Brain pericyte (primary cell): ENCODE measurements at places on chromosomes 16 and 17.

DNA sequence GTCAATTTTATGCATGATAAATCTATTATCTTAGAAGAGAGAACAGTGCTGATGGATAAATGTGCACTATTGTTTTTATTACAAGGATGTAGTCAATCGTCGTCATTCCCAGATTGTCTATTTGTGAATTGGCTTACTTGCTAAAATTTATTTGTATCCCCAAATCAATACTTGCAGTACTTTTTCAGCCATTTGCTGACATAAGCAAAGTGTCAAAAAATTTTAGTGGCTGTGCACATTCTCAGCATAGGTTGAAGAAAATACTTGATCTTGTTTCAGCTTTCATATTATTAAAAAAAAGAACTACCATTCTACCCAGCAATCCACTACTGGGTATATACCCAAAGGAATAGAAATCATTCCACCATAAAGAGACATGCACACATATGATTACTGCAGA lies 477.9 kb upstream of the CA10 start:
- DNase-seq = no peak

DNA sequence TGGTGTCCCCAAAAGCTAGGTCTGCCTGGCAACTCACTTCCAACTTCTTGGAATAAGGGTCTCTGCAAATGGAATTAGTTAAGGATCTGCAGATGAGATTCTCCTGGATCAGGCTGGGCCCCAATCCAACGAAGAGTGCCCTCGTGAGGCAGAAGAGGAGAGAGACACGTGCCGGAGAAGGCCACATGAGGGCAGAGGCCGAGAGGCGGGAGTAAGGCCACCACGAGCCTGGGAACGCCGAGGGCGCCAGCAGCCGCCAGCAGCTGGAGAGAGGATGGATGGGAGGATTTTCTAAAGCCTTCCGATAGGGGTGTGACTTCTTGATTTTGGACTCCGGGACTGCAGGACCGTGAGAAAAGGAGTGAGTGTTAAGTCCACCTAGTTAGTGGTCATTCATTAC lies 76.3 kb downstream of the JPH3 start:
- no peak for DNase-seq

- no peak for DNase-seq
These were observed 9.2 kb downstream of the PIGQ start for GRCh38 chr16:578870-579405.

- no peak for DNase-seq
These were observed 1.4 kb upstream of the ALDOA start for GRCh38 chr16:30063893-30064728.

DNA sequence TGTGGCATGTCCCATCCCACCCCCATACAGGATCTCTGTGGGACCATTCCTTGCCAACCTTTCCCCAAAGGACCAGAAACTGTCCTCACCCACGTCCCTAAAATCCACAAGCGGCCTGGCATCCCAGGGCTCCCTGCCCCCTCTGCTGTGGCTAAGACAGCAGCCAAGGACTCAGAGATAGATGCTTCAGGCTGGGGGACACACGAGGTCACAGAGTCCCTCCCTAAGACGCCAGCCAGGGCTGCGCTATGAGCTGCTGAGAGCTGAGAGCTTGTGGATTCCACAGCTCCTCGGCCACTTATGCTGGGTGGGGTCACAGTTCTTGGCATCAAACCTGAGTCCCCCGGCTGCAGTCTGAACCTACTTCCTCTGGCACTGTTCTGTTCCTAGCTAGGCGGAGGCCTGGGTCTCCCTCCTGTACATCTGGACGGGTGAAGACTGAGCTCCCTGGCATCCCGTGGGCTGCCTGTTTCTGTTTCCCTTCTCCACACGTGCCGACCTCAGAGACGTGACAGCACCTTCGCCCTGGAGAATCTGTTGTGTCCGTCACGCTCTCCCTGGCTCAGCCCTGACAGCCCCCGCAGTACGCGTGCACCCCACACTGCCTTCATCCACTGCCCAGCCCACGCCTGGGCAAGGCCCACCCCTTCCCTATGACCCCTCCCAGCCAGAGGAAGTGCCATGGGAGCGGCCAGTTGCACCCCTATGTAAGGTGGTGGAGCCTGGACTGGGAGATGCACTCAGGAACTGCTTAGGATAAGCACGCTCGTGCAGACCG lies 61.2 kb downstream of the ENGASE start:
- no peak for DNase-seq

GRCh38 chr17:66715076-66715675 lies 119.7 kb upstream of the CACNG5 start:
- DNase-seq = no peak

- peak; percentile 62 for DNase-seq
These were observed 302.7 kb upstream of the MYOCD start for GRCh38 chr17:12362853-12363455.

DNA sequence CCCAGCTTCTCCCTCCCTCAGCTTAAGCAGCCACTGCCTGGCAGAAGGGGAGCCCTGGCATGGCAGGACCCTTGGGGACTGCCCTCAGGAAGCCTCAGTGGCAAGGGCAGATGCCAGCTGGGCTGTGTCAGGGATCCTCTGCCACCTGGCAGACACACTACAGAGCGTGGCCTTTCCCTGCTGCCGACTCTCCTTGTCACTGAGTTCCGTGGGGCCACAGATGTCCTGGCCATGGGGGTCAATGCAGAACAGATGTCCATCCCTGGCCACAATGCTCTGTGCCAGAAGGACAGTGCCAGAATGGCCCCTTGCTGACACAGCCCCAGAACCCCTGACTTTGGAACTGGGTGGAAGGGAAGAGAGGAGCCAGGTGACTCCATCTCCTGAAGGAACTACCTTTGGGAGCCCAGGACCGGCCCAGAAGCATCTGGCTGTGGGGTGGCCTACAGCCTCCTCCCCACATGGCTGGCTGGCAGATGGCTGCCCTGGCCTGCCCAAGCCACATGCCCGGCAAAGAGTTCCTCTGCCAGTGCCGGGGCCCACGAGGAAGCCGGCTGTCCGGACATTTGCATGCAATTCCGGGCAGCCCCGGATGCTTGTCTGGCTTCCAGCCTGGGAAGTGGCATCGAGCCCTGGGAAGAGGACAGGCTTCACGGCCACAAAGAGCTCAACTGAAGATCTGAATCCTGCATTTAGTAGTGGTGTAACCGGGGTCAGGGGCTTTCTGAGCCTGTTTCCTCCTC lies 24.1 kb downstream of the NPTX1 start:
- no peak for DNase-seq

- no peak for DNase-seq
These were observed 75.9 kb downstream of the USP22 start for GRCh38 chr17:20966870-20967269.

DNA sequence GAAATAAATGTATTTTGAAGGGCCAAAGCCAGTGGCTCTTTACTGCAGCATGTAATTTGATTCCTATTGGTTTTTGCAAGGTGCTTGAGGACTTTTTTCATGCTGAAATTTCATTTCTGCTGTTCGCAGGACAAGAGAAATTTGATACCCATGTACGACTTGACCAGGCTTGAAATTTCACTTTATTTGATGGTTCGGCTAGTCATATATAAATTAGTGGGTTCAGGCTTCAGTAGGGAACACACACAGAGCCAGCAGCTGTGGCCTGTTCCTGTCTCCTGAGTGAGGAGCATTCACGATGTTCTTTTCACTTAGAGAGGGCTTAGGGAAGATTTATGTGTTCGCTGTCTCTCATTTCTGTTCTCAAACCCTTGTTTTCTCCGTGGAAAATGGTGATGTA lies 258.4 kb upstream of the CACNG5 start:
- DNase-seq = no peak

DNA sequence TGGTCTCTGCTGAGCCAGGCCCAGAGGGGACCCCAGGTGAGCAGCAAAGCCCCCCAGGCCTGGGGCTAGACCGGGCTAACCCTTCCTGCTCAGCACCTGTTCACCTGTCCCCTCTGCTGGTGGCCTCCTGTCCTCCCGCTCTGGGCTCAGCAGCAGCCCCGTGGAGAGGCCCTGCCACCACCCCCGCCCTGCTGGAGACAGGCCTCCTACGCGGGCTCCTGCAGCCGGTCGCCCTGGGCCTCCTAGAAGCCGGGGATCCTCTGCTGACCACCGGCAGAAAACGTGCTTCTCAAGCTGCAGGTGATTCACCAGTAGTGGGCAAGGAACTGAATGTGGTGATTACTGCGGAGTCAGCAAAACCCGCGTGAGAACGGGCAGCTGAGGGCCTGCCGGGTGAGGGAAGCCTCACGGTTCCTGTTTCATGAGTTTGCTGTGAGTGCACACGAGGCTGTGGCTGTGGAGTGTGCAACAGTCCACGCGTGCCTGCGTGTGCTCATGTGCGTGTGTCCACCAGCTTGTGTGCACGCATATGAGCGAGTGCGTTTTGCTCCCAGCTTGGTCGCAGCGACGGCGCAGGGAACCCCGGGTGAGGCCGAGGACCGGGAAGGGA lies 792 bp downstream of the SECTM1 start:
- no peak for DNase-seq

DNA sequence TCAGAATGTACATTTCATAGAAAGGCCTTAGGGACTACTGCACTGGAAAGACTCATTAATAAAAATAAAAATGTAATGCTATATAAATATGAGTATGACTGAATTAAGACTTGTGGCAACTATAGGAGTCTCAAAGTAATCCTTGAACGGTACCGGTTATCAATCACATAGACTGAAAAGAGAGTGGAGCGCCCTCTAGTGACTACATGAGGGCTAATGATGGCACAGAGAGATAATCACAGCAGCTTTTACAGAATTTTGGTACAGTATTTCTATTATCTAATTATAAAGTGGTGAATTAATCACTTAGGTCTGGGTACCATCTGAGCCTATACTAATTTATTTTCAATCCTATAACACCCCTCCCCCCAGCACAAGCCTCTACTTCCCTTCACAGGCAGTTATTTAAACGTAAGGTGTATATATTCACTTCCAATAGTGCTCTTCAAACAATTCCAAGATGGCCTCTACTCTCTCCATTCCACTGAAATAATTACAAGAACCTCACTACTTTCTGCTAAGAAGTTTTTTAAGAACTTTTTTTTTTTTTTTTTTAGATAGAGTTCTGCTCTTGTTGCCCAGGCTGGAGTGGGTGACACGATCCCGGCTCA lies 40.7 kb upstream of the ANKFY1 start:
- DNase-seq = no peak

- no peak for DNase-seq
These were observed 1.5 kb upstream of the FBXL16 start for GRCh38 chr16:707062-707538.

DNA sequence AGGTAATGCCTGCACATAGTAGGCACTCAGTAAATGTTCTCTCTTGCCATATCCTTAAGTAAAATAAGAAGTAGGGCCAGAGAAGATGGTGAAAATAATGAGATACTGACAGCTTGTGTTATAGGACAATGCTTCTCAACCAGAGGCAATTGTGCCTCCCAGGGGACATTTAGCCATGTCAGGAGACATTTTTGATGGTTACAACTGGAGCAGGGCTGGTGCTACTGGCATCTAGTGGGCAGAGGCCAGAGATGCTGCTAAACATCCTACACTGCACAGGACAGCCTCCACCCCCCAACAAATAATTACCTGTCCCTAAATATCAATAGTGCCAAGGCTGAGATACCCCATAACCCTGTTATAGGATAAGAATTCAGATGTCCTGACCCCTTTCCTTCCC lies 1.7 kb downstream of the RAD51D start:
- DNase-seq = no peak

GRCh38 chr17:17849147-17849820 lies 12.5 kb upstream of the SREBF1 start:
- peak; percentile 57 for DNase-seq

GRCh38 chr16:87556941-87557459 lies 45.3 kb upstream of the JPH3 start:
- DNase-seq = no peak

GRCh38 chr16:66610111-66610820 lies 5.8 kb downstream of the CMTM3 start:
- DNase-seq = no peak

- no peak for DNase-seq
These were observed 3.3 kb downstream of the MARCHF10 start for GRCh38 chr17:62804822-62805221.

DNA sequence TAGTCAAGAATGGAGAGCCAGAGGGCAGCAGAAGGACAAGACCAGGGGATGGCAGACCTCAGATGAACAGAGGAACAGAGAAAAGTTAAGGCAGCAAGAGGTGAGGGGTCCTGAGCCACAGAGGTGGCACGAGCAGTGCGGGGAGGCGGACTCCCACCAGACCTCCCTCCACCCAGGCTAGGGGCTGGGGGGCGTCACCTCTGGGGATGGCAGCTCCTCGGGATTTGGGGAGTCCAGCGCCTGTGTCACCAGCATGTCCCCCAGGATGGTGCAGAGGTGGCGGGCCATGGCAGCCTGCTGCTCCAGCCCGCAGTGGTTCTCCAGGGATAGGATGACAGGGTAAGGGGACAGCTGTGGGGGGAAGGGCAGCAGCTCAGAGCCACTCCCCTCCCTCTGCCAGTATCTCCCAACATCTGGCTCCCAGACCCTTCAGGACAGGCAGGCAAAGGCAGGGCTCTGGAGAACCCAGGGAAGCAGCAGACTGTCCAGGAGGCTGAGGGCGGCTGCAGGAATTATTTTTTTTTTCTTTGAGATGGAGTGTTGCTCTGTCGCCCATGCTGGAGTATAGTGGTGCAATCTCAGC lies 15.8 kb downstream of the PLCD3 start:
- no peak for DNase-seq

DNA sequence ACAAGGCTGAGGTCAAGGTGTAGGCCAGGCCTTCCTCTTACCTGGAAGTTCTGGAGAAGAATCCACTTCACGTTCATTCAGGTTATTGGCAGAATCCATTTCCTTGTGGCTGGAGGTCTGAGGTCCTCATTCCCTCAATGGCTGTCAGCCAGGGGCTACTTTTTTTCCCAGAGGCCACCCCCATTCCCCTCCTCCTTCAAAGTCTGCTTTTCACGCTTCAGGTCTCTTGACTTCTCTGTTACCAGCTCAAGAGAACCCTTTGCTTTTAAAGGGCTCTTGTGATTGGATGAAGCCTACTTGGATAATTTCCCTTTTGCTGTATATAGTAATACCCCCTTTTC lies 55.1 kb upstream of the LGALS9 start:
- no peak for DNase-seq

DNA sequence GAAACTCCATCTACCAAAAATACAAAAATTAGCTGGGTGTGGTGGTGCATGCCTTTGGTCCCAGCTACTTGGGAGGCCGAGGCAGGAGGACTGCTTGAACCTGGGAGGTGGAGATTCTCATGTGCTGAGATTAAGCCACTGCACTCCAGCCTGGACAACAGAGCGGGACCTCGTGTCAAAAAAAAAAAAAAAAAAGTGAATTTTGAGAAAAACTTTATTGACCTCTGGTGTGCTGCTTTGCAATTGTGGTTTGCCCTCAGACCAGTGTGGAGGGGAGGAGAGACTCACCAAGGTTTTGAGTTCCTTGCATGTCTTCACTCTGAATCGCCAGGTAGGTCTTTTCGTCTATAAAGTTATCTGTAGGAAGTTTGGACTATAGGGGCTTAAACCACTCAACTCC lies 145.2 kb downstream of the CPPED1 start:
- DNase-seq = no peak

- DNase-seq = no peak
These were observed 18.8 kb downstream of the STX4 start for GRCh38 chr16:31052114-31052513.

- DNase-seq = no peak
These were observed 2.3 kb downstream of the RSAD1 start for GRCh38 chr17:50480854-50481490.
